ENCODE measurements at places on chromosomes 1 and 21.

GRCh38 chr1:38584448-38585355 lies 274.9 kb downstream of the RRAGC start:
- no peak for DNase-seq

DNA sequence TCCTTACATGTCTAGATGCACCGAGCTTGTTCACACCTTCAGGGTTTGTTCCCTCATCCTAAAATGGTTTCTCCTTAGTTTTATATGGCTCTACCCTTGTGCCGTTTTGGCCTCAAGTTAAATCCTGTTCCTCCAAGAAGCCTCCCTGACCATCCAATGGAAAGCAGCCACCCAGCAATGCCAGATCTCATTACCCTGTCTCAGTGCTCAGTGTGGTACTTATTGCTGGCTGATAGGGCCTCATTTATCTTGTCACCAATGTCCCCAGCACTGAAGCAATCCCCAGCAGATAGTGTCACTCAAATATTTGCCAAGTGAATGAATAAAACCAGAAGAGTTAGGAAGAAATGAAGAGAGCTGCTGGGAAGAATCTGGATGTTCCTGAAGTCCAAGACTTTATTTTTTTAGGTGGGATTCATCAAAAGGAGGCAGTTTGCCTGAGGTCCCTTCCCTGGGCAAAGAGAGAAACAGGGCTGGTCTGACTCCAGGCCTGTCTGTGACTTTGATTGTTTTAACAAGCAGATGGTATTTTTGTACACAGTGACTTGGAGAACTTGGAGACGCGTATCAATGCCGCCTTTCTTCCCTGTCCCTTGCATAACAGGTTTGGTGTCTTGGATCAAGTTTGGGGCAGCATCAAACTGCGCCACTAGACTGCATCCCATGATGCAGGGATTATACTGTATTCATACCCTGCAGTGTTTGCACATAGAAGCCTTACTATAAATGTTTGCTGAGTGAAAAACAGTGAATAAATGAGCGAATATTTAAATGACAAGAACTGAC lies 221.2 kb downstream of the DISC1 start:
- DNase-seq, result no peak

GRCh38 chr1:175887521-175887920 lies 144.1 kb upstream of the TNR start:
- DNase-seq, result no peak

GRCh38 chr1:94236630-94237290 lies 624 bp downstream of the ARHGAP29 start:
- DNase-seq, result peak; percentile 56

DNA sequence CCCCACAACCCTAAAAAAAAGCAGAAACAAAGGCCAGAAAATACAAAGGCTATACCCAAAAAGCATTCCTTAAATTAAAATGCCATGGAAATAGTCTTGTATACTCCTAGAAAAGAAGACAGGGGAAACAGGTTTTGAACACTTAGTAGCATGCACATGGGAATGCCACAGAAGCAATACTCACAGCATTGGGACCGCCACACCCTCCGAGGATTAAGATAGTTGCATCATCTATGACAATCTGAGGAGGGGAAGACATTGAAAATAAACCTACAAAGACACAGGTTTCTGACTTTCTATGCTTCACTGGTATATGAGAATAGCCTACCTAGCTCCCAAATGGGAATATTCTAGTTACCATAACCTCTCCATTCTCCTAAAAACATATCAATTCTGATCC lies 15.9 kb upstream of the CPLANE2 start:
- no peak for DNase-seq

GRCh38 chr1:21622466-21623315 lies 46.5 kb downstream of the RAP1GAP start:
- no peak for DNase-seq

- DNase-seq, result peak; percentile 83
These were observed 4.4 kb upstream of the ADAMTS1 start for GRCh38 chr21:26849428-26850115.

DNA sequence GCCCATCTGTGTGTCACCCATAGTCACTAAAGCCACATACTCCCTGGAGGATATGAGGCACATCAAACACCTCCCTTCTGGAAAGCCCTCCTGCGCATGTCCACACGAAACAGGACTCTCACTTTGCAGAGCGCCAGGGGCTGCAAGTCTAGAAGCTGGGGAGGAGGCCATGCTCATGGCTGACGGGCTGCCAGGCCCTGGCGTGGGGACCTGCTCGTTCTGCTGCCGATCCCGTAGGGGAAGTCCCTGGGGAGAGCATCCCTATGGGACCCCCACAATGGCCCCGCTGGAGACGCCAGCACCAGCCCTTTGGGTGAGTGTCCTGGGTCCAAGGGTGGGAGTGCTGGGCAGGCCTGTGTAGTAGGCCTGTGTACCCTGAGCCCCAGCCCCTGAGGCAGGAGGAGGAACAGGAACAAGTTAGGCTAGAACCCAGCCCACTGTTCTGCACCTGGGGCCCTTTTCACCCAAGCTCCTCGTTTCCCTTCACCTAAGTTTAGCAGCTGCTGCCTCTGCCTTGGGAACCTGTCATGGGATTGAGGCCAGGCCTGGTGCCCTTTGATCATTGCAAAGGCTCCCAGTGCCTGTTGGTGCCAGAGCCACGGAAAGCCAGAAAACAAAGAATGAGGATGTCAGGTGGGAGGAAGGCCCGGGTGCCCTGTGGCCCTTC lies 9.9 kb downstream of the FAM3B start:
- no peak for DNase-seq

DNA sequence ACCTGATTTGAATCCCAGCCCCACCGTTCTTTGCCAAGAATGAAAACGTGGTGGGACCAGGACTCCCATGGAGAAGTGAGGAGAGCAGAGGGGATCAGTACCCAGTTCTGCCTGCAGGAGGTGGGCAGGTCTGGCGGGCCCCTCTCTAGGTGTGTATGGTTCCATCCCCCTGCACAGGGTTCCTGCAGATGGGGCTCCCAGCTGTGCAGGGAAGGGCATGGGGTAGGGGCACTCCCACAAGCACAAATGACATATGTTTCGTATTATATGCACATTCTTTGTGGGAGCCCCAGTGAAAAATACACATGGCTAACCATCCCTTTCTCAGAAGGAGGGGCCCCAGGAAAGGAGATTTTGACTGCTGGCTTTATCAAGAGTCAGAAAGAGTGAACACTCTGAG lies 144.6 kb downstream of the PLPP3 start:
- no peak for DNase-seq

GRCh38 chr21:31670070-31670469 lies 10.6 kb downstream of the SOD1 start:
- no peak for DNase-seq

GRCh38 chr1:119822406-119822805 lies 11.1 kb upstream of the REG4 start:
- DNase-seq, result no peak

GRCh38 chr1:168654198-168654915 lies 74.6 kb downstream of the DPT start:
- DNase-seq, result no peak

GRCh38 chr1:245148861-245149260 lies 5.9 kb upstream of the KIF26B start:
- no peak for DNase-seq

GRCh38 chr1:241715956-241716355 lies 63.9 kb downstream of the WDR64 start:
- DNase-seq, result no peak

- no peak for DNase-seq
These were observed 493 bp upstream of the MAP3K21 start for GRCh38 chr1:233326811-233327650.

GRCh38 chr1:47690341-47691250 lies 252.8 kb downstream of the FOXD2 start:
- no peak for DNase-seq

- peak; percentile 6 for DNase-seq
These were observed 3.0 kb downstream of the C1QC start for GRCh38 chr1:22646384-22646783.

GRCh38 chr1:204859861-204860267 lies 10.8 kb upstream of the NFASC start:
- no peak for DNase-seq

- no peak for DNase-seq
These were observed 13.1 kb upstream of the COP1 start for GRCh38 chr1:176220100-176220689.

DNA sequence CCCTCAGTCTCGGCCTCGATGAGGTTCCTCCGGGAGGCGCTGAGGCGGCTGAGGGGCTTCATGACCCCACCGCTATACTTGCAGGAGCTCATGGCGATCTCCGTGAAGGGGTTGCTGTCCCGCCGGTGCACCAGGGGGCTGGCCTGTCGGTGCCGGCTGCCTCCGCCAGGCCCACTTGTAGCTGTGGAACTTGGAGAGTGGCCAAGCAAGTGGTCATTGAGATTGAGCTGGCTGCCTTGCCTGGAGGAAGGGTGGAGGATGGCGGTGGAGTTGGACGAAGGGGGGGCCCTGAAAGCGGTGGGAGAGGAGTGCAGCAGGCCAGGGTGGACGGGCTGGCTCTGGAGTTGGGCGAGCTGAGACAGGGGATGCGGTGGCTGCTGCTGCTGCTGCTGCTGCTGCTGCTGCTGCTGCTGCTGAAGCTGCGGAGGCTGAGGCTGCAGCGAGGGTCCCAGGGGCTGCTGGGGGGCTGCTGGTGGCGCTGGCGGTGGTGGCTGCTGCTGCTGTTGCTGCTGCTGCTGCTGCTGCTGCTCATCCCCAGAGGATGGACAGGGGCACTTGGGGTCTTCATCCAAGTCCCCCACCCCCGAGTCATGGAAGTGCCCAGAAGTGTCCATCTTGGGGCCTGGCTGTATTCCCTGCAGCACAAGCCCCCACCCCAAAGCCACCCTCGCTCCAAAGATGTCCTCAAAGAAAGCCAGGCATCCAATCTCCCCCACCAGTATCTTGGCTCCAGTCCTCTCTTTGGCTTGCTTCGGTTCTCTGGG lies 548 bp downstream of the KCNN3 start:
- DNase-seq, result peak; percentile 39

DNA sequence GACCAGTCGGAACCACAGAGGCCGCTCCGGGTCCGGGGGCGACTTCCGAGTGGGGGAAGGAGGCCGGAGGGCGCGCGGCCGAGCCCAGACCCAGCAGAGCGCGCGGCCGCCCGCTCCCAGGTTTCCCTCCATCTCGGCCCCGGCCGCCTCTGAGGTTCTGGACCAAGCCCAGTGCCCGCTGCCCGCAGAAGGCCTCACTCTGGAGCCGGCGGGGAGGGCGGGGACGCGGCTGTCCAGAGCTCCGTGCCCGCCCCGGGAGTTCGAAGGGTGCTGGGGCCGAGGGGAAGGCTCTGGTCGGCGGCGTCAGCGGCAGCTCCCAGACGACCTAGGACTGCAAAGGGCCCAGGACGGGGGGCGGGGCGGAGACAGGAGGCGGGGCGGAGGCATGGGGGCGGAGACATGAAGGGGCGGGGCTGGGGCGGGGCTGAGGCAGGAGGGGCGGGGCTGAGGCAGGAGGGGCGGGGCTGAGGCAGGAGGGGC lies 48.0 kb upstream of the SLC19A1 start:
- DNase-seq, result peak; percentile 70

DNA sequence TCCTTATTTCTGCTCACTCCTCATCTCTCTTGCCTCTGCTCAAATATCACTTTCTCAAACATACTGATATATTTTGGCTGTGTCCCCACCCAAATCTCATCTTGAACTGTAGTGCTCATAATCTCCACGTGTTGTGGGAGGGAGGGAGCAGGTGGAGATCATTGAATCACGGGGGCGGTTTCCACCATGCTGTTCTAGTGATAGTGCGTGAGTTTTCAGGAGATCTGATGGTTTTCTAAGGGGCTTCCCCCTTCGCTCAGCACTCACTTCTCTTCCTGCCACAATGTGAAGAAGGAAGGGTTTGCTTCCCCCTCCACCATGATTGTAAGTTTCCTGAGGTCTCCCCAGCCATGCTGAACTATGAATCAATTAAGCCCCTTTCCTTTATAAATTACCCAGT lies 26.6 kb downstream of the ZBTB8OS start:
- no peak for DNase-seq

- DNase-seq, result peak; percentile 89
These were observed 169.9 kb downstream of the LRRC7 start for GRCh38 chr1:69737527-69738185.

- DNase-seq, result no peak
These were observed 158.5 kb downstream of the DNM3 start for GRCh38 chr1:171999756-172000155.

GRCh38 chr21:42238185-42238934 lies 19.4 kb downstream of the ABCG1 start:
- no peak for DNase-seq

DNA sequence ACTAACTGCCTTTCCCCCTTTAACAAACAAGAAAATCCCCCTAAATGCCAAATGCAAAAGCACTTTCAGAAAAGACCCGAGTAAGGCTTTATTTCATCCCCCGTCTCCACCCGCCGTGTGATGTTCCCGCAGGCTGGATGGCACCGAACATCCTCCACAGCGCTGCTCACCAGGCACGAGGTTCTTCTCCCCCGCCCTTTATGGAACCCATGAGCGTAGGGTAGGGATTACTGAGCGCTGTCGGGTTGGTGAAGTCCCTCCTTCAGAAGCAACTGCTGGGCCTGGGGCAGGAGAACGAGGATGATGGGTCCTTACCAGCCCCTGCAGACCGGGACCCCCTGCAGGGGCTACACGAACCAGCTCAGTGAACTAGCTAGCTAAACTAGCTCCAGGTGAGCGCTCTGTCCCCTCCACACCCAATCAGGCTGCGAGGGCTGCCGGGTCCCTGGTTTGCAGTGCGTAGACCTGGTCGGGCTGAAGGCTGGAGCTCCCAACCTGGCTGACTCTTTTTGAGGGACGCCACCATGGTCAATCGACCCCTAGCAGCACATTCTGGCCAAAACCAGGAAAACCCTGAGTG lies 80.4 kb downstream of the ITPKB start:
- no peak for DNase-seq

Measured in fibroblast of pulmonary artery (primary cell).